SJCRH30 (cell line): ENCODE measurements at places on chromosomes 6 and 20. TPM values are rescaled to one million over a fixed set of nuclear protein-coding genes. Genes with fewer than 3 reads are reported as not detected.

- no peak for DNase-seq
These were observed 93.9 kb upstream of the OGFRL1 start for GRCh38 chr6:71194724-71195123.

DNA sequence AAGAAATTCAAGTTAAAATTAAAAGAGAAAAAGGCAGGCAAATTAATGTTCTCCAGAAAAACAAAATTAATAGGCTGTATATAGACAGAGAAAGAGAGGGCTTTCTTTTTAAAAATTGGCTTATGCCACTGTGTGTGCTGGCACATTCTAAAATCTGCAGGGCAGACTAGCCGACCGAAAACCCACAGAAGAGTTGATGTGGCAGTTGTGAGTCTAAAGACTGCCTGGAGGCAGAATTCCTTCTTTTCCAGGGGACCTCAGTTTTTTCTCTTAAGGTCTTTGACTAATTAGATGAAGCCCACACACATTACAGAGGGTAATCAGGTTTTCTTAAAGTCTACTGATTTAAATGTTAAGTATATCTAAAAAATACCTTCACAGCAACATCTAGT lies 85.7 kb downstream of the GJA1 start:
- DNase-seq: no peak

DNA sequence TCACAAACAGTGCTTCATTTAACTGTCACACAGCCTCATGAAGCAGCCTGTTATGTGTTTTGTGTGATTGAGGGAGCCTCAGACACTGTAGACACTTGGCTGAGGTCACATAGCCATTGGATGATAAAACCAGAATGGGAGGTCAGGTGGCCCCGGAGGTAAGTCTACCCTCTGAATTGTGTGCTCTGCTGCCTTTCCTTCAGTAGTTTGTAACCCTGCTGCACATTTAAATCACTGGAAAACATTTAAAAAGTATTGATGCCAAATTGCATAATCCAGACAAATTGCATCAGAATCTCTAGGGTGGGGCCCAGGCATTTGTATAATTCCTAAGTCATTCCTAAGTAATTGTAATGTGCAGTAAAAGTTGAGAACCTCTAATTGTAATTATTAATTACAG lies 85.2 kb upstream of the ECI2 start:
- DNase-seq: no peak

GRCh38 chr6:13992417-13993055 lies 67.8 kb downstream of the RNF182 start:
- DNase-seq: no peak

GRCh38 chr6:117165911-117166499 lies 99.4 kb upstream of the VGLL2 start:
- peak; percentile 20 for DNase-seq

DNA sequence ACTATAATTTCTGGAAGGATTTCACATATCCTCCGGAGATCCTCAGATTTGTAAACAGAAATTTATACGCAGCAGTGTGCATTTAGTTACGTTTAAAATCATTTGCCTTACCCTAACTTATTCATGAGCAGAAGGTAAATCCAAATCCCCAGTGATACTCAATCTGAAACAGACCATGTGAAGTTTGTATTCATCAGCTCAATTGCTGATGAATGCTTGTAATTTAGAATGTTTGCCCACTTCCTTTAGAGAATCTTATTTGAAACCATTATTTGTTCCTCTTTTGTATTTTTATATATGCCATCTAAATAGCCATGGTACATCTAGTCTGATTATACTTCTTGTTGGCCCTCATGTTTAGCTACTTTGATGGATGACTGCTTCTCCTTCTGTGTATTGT lies 15.4 kb downstream of the TAAR1 start:
- DNase-seq: no peak

The GSS gene
- total RNA-seq: 52.8 and 53.8 TPM in 2 replicates

The WFDC2 gene
- total RNA-seq: 5.0 and 6.6 TPM in 2 replicates

The MMS22L gene
- total RNA-seq: 48.8 and 58.3 TPM in 2 replicates

The SLC4A11 gene
- total RNA-seq: 12.1 and 16.4 TPM in 2 replicates

The BTNL2 gene
- total RNA-seq: not detected in 2 replicates

The APOM gene
- total RNA-seq: 1.8 and 2.0 TPM in 2 replicates

The NOTCH4 gene
- 4.1 and 4.9 TPM in 2 replicates for total RNA-seq

The LY6G6F gene
- total RNA-seq: not detected in 2 replicates

The PSMB9 gene
- total RNA-seq: 0.18 TPM in 1 of 2 replicates, not detected in the other
